Right cardiac atrium (tissue), 5 donors: ENCODE measurements at places on chromosomes 5 and 9. TPM values are rescaled to one million over a fixed set of nuclear protein-coding genes. Genes with fewer than 3 reads are reported as not detected.

- no peak for DNase-seq
Observed at GRCh38 chr9:70761139-70761670, 346.7 kb upstream of the KLF9 start.

DNA sequence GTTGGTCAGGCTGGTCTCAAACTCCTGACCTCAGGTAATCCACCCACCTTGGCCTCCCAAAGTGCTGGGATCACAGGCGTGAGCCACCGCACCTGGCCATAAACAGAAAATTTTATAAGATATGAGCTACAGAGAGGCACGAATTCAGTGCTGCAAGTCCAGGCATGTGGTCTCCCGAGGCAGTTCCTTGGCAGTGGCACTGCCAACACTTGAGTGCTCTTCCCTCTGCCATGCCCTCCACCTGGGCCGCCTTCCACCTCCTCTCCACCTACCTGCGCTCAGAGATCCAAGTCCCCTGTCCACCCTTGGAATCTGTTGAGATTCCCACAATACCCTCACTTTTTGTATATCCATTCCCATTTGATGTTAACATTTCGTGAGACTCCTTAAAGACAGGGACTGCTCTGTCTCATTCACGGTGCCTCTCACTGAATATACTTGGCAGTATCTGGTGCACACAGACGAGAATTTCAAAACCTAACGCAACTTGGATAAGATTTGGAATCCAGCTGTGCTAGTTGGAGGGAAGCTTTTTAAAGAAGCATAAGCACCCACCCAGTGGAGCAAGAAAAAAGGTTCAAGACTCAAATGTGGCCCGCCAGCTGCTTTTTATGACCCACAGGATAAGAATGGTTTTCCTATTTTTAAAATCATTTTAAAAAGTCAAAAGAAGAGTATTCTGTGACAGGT lies 68.3 kb downstream of the DCP2 start:
- no peak for DNase-seq

GRCh38 chr5:35761541-35761940 lies 95.2 kb upstream of the IL7R start:
- no peak for DNase-seq

DNA sequence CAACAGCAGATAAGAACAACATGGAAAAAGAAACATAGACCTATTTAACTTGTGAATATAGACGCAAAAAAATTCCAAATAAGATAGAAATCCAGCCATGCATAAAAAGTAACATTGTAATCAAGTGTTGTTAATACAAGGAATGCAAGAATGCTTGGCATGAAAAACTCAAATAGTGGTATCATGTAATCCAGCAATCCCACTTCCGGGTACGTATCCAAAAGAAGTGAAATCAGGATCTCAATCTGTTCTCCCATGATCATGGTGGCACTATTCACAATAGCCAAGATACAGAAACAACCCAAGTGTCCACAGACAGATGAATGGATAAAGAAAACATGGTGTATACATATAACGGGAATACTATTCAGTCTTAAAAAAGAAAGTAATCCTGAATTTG lies 437.4 kb downstream of the ARHGEF28 start:
- no peak for DNase-seq

DNA sequence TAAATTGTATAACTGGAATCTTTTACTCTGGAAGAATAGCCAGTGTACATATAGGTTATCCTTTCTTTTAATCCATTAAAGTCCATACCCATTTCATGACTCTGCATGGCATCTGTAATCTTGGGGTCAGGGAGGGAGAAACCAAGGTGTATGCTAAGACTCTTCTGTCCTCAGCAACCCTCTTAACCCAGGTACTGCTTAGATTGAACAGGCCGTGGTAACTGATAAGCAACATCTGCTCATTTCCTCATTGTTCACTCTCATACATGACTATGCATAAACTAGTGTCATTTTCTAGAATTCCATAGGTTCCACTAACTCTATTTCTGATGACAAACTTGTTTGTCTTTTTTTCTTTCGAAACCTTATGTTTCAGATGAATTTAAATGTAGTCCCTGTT lies 69.3 kb upstream of the IFNE start:
- DNase-seq = no peak

DNA sequence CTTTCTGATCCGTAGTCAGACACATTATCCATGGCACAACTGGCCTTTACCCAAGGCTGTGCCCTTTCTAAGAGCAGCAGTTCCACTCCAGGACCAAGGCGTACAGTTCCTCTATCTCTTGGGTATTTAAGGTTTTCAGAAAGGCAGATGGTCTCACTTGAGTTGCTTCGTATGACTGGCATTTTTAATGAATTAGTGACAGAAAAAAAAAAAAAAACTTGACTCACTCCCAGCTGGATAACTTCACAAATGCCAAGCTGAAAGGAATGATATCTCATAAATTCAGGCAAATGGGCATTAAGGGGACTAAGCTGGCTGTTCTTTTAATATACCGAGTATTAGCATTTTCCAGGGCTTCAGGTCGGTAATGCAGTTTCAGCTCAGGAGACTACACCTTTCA lies 60.7 kb downstream of the SLC24A2 start:
- no peak for DNase-seq

DNA sequence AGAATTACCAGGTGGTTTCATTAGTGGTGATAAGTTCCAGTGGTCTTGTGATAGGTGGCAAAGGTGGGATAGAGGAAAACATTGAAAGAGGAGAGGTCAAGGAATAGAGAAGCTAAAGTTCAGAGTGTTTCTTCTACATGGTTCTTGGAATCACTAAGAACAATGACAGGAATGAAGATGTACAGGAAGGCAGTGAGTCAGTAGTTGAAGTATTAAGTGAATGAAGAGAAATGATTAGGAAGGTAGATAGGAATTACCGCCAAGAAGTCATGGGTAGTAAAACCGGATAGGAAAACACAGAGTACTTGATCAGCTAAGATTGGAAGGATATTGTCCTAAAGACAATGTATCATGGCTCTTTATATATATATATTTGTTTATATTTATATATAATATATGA lies 37.9 kb upstream of the RASA1 start:
- no peak for DNase-seq

- no peak for DNase-seq
Observed at GRCh38 chr5:78706381-78706780, 57.8 kb upstream of the LHFPL2 start.

- no peak for DNase-seq
Observed at GRCh38 chr5:90287036-90287435, 122.5 kb downstream of the CETN3 start.

- DNase-seq = no peak
Observed at GRCh38 chr9:92146610-92147009, 31.4 kb upstream of the SPTLC1 start.

DNA sequence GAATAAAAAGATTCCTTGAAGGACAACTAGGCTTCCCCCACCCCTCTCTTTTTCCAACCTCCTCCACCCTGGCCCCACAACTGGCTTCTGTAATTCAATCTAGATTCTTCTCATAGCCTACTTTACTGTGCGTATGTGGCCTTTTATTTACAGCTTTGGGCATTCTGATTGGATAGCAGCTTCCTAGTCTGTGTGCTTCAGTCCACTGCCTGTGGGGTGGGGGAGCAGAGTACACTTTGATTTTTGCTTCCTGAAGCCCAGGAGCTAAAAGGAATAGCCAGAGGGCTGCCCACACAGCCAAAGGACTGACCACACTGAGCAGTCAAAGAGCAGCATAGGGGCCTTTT lies 30.4 kb downstream of the RUSC2 start:
- no peak for DNase-seq

DNA sequence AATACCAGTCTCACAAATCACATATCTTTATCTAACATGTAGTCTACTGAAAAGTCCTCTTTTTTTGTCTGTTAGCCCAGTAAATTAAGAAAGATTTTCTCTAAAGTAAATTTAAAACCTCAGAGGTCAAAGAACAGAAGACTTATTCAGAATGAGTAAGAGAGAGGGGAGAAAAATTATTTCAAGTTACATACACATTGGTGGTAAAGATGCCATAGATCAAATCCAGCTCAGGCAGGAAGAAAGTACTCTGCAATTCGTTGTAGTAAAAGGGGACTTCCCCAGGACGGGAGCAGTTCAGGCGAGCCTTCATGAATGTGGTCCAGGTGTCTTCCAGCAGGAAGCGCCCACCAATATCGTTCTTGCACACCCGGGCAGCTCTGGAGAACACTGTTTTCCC lies 344.1 kb downstream of the SEMA5A start:
- no peak for DNase-seq

- no peak for DNase-seq
Observed at GRCh38 chr5:16180789-16181082, 1.1 kb upstream of the MARCHF11 start.

DNA sequence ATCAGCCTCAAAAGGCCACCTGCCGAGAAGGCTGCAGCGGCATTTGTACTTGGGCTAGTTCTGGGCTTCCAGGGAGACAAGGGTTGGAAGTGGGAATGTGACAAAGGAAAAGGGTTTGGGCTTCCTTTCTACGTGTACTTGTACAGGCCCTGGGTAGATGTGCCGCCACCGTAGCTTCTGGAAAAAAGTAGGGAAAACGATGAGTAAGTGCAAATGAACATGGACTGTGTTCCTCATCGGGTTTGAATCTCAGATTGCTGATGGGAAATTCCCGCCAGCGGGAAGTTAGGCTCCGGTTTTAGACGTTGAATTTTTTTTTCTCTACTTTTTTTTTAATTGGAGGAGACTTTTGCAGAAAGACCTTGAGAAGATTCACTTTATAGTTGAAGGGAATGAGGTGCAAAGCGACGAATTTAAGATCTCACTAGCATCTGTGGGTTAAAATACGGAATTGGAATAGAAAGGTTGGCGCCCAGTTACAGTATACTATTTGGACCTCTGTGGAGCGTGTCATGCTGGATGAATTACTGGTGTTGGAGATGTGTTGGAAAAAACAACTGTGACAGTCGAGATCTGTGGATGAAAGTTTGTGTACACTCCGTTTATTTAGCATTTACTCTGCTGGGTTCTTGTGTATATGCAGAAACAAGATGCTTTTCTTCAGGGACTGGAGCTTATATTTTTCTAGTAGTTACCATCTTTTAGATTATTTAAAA lies 1.2 kb downstream of the G3BP1 start:
- DNase-seq = no peak

GRCh38 chr5:153974131-153974812 lies 64.4 kb downstream of the FAM114A2 start:
- DNase-seq = no peak

GRCh38 chr5:169667896-169668674 lies 31.0 kb downstream of the DOCK2 start:
- no peak for DNase-seq

DNA sequence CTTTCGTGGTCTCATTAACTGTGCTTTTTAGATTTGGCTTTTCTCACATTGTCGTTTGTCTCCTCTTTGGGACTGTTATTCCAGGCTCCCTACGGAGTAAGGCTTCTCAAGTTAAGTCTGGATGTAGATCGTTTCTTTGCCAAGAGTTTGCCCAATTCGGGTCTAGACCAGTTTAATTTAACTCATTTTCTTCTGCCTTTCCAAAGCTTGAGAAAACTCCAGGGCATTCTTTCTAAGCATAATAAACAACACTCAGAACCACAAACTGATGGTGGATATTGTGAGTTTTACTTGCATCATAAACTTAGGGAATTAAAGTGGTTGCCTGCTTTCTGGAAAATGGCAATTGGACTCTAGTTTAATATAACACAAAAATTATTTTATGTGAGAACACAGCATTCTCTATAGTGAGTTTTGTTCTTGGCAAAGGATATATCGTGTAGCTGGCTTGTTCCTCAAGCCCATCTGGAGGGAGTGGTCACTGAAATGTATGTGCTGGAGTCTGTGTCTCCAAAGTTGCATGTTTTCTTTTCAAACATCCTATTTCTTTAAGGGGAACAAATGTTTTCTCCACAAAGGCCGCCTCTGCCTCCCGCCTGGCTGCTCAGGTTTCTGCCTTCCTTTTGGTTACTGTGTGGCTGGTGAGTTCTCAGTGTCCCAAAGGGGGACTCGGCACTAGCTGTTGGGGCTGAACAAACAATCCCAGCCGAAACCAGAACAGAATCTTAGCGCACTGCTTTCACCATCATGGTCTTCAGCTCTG lies 211.3 kb upstream of the FBN2 start:
- no peak for DNase-seq

GRCh38 chr5:148297731-148298130 lies 14.5 kb upstream of the SPINK7 start:
- DNase-seq = no peak

- DNase-seq = no peak
Observed at GRCh38 chr9:131185924-131186323, 60.5 kb downstream of the NUP214 start.

- DNase-seq = no peak
Observed at GRCh38 chr9:19999491-20000057, 210.7 kb upstream of the SLC24A2 start.

- no peak for DNase-seq
Observed at GRCh38 chr9:15785584-15785983, 232.7 kb downstream of the CCDC171 start.

DNA sequence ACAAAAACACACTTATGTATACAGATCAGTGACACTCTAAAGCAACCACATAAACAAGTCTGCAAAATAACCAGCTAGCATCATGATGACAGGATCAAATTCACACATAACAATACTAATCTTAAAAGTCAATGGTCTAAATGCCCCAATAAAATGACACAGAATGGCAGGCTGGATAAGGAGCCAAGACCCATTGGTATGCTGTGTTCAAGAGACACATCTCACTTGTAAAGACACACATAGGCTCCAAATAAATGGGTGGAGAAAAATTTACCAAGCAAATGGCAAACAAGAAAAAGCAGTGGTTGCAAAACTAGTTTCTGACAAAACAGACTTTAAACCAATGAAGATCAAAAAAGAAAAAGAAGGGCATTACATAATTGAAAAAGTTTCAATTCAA lies 26.0 kb downstream of the GAPT start:
- no peak for DNase-seq

GRCh38 chr9:129773262-129774048 lies 20.6 kb upstream of the PTGES start:
- no peak for DNase-seq

- no peak for DNase-seq
Observed at GRCh38 chr5:68369457-68370125, 154.0 kb downstream of the PIK3R1 start.

- no peak for DNase-seq
Observed at GRCh38 chr5:141725891-141726290, 43.9 kb upstream of the ARAP3 start.

- no peak for DNase-seq
Observed at GRCh38 chr5:106361905-106362304, 1308.8 kb downstream of the EFNA5 start.

GRCh38 chr5:14475045-14475444 lies 106.5 kb upstream of the OTULINL start:
- DNase-seq = no peak

The PCDHGB4 gene
- 2.0 TPM for polyA plus RNA-seq

The CNTFR gene
- 55.0 TPM for polyA plus RNA-seq

The ACOT12 gene
- polyA plus RNA-seq = not detected

The SLC1A3 gene
- 21.7 TPM for polyA plus RNA-seq

The CATSPER3 gene
- 0.48 TPM for polyA plus RNA-seq

The CCIN gene
- 0.07 TPM for polyA plus RNA-seq

The DAB2IP gene
- polyA plus RNA-seq = 25.5 TPM

The SLC36A2 gene
- polyA plus RNA-seq = 0.14 TPM

The ZNF79 gene
- 3.2 TPM for polyA plus RNA-seq

The RAD17 gene
- 10.3 TPM for polyA plus RNA-seq

The TLX3 gene
- not detected for polyA plus RNA-seq

The FABP6 gene
- polyA plus RNA-seq = 0.68 TPM

The CAVIN4 gene
- 14.9 TPM for polyA plus RNA-seq

The MYOT gene
- 13.1 TPM for polyA plus RNA-seq

The SLC6A19 gene
- polyA plus RNA-seq = not detected

The CCL21 gene
- 2.7 TPM for polyA plus RNA-seq
